SK-MEL-5 (cell line): ENCODE measurements at places on chromosomes 4 and X. TPM values are rescaled to one million over a fixed set of nuclear protein-coding genes. Genes with fewer than 3 reads are reported as not detected.

The PITX2 gene
- 1.1 and 1.8 TPM in 2 replicates for total RNA-seq

The QRFPR gene
- total RNA-seq, result not detected in 2 replicates

The PRSS12 gene
- 8.1 and 10.3 TPM in 2 replicates for total RNA-seq

The IL13RA2 gene
- total RNA-seq, result 206 and 223 TPM in 2 replicates

The ITGB1BP2 gene
- total RNA-seq, result 0.32 and 0.59 TPM in 2 replicates

The FOXR2 gene
- not detected in 2 replicates for total RNA-seq

The NSG1 gene
- total RNA-seq, result 81.7 and 85.9 TPM in 2 replicates

The CHIC1 gene
- 8.9 and 10.1 TPM in 2 replicates for total RNA-seq

The ATP1B4 gene
- not detected in 2 replicates for total RNA-seq

The CLIC2 gene
- 0.05 and 0.67 TPM in 2 replicates for total RNA-seq

The PDE5A gene
- total RNA-seq, result 7.9 and 8.2 TPM in 2 replicates

The MXRA5 gene
- 0.03 TPM in 1 of 2 replicates, not detected in the other for total RNA-seq

The SYTL4 gene
- 1.3 and 1.6 TPM in 2 replicates for total RNA-seq

The PDHA2 gene
- total RNA-seq, result not detected in 2 replicates

The CTSO gene
- 2.0 and 2.4 TPM in 2 replicates for total RNA-seq

The CXorf49B gene
- total RNA-seq, result not detected in 2 replicates

The ADH7 gene
- total RNA-seq, result not detected in 2 replicates

The PCDH10 gene
- total RNA-seq, result 0.08 and 0.29 TPM in 2 replicates

The SLC2A9 gene
- 0.24 TPM in 1 of 2 replicates, not detected in the other for total RNA-seq

The PRKG2 gene
- not detected in 2 replicates for total RNA-seq

The CHST7 gene
- total RNA-seq, result 2.9 TPM in 2 replicates
